ENCODE measurements at places on chromosomes 16 and 17.
A peak's percentile ranks its signal among the peaks of the same experiment; 100 is the strongest.

- no peak for DNase-seq
Measured at GRCh38 chr17:50064253-50065001, 8.5 kb downstream of the ITGA3 start.

DNA sequence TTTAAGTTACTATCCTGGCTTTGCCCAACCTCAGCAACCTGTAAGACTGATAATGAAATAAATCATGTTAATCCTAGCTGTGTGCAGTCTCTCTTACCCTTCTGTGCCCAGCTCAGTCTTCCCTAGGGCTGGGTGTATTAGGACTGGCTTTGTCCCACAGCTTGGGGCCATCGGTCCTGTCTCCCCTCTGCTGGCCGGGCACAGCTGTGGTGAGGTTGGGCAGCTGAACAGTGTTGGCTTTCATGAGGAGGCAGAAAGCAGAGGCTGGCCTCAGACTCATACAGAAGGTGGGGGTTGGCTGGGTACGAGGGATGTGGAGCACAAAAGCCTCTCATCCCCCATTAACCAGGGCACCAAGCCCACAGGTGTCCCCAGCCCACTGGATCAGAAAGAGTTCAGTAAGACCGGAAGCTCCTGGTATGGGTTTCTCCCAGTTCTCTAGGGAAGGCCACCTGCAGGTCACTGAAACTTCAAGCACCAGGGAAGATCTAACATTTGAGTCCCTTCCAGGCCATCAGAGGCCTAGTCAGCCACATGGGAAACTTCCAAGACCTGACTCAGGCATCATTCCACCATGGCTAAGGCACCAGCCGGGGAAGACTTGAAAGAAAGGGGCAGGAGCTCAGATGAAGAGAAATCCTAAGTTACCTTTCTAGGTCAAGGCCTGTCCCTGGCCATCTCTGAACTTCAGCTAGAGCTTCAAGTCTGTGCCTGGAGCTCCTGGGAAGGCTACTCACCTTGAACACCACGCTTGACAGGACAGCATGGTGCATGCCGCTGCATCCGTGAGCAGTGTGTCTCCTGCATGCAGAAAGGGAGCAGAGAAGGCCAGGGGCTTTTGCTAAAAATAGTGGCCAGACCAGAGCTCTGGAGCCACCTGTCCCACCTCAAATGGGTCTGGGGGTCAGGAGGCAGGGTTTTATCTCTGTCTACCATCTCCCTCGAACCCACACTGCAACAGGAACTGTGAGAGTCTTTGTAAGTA lies 8.8 kb downstream of the CNP start:
- DNase-seq, result no peak

DNA sequence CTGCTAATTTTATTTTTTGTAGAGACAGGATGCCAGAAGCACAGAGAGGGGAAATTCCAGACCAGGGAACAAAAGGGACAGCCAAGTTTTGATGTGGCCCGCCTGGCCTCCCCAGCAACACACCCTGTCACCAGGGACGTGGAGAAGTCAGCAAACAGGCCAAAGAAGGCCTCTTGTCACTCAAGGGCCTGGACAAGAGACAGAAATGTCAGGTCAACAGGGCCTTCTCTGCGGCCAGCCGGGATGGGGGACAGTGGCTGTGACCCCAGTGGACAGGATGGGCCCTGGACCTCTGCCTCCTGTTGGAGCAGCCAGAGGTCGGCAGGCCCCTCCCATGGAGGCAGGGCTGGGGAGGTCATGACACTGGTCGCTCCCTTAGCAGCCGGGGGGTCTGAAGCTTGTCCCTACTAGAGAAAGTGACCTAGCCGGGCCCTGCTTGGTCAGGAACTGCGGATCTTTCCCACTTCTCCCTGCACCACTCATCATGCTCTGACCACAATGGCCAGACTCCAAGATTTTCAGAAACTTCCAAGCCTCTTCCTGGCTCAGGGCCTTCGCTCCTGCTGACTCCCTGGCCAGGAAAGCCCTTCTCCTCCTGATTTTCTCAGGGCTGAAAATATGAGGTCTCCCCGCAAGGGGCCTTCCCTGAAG lies 9.2 kb upstream of the TVP23A start:
- DNase-seq, result no peak

GRCh38 chr16:11014136-11014535 lies 69.8 kb downstream of the CLEC16A start:
- no peak for DNase-seq

GRCh38 chr17:40750391-40750790 lies 4.7 kb downstream of the KRT25 start:
- no peak for DNase-seq

DNA sequence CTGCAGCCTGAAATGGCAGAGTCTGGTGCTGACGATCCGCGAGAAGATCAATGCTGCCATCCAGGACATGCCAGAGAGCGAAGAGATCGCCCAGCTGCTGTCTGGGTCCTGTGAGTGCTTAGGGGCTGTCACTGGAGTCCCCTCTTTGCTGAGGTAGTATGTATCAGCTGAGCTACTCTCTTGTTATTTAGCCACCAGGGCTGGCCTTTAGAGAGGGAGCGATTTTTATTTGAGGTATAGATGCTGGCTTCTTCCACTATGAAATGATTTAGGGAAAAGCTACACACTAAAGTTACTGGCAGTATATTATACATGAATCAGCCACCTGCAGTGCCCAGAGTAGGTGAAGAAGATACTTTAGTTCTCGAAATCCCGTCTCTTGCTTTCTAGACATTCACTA lies 2.6 kb downstream of the CDK5RAP3 start:
- DNase-seq, result no peak

DNA sequence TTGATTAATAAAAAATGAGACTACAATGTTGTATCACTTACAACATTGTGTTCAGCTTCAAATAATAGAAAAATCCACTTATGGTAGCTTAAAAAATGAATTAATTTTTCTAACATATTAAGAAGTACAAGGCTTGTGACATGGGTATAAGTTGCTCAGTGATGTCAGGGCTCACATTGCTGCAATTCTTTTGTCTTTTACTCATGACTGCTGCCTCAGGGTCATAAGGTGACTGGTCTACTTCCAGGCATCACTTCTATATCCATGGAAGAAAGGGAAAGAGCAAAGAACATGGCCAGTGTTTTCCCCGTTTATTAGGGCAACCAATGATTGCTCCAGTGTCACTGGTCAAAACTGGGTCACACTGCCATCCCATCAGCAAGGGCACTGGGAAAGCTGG lies 295.3 kb downstream of the MAP2K4 start:
- no peak for DNase-seq

- DNase-seq, result no peak
Measured at GRCh38 chr17:8315764-8316217, 5.8 kb downstream of the ARHGEF15 start.

GRCh38 chr16:19419698-19420075 lies 2.0 kb downstream of the TMC5 start:
- no peak for DNase-seq

- peak; percentile 22 for DNase-seq
Measured at GRCh38 chr17:81471818-81472456, 40.7 kb downstream of the ACTG1 start.

Measured in CD4-positive, alpha-beta T cell (primary cell).